Posterior vena cava (tissue), 2 donors: ENCODE measurements at places on chromosomes 4 and X. TPM values are rescaled to one million over a fixed set of nuclear protein-coding genes. Genes with fewer than 3 reads are reported as not detected.

DNA sequence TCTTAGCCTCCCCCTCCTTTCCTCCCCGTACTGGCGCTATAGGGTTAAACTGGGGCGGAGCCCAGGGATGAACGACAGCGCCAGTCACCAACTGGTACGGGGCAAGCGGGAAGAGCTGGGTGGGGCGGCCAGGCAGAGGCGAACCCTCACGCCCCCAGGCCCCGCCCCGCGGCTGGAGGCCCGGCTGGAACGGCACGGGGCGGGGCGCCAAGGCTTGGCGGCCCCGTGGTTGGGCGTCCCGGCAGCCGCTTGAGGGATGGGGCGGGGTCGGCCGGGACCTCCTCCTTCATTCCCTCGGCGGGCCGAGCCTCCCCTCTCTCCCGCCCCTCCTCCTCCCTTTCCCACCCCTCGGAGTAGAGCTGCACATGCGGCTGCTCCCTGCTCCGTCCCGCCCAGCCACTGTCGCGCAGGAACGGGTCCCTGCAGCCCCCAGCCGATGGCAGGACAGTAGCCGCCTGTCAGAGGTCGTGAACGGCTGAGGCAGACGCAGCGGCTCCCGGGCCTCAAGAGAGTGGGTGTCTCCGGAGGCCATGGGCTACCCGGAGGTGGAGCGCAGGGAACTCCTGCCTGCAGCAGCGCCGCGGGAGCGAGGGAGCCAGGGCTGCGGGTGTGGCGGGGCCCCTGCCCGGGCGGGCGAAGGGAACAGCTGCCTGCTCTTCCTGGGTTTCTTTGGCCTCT, at the start of gene EDA:
EDA (plus strand) TSS at position 335 of the 678 bp plus-strand sequence.
- DNase-seq, result peak; percentile 93

GRCh38 chrX:68307769-68308168, 125.5 kb downstream of the OPHN1 start:
- no peak for DNase-seq

Gene REELD1
- total RNA-seq, result not detected

GRCh38 chr4:188536826-188537225, 397.6 kb downstream of the TRIML1 start:
- DNase-seq, result no peak

GRCh38 chr4:80811406-80811805, 219.1 kb upstream of the BMP3 start:
- no peak for DNase-seq

- DNase-seq, result peak; percentile 50
These were observed 13.7 kb downstream of the CTAG1A start for GRCh38 chrX:154598656-154599055.

Gene APBB2
- 55.2 TPM for total RNA-seq

Gene NSG1
- 0.42 TPM for total RNA-seq

Gene SSX4B
- not detected for total RNA-seq

Gene EPHA5
- total RNA-seq, result 1.1 TPM

DNA sequence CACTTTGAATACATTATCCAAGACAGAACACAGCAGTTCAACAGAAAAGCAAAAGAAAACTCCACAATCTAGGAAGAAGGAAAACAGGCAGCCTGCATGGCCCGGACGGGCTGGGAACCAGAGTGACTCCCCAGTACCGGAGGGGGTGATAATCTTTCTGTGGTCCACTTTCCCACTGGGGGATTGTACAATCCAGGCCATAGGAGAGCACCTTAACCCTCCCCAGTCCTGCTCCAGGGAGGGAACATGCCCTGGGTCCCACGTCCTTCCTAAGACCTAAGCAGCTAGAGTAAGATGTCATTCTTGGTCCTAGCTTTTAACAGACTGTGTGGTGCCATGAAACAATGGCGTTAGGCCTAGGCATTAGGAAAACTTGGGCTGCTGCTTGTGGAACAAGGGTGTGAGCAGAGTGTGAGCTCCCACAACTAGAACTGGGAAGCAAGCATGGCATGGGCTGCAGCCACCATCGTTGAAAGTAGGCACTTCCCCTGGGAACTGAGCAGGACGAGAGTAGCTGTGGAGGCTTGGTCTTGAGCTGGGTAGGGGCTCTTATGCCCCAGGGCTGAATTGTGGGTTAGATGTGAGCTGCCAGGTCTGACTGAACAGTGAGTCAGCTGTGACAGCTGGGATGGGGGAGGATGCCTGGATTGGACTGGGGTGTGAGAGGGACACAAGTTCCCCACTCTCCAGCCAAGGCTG, 42.4 kb downstream of the NAT8L start:
- no peak for DNase-seq

DNA sequence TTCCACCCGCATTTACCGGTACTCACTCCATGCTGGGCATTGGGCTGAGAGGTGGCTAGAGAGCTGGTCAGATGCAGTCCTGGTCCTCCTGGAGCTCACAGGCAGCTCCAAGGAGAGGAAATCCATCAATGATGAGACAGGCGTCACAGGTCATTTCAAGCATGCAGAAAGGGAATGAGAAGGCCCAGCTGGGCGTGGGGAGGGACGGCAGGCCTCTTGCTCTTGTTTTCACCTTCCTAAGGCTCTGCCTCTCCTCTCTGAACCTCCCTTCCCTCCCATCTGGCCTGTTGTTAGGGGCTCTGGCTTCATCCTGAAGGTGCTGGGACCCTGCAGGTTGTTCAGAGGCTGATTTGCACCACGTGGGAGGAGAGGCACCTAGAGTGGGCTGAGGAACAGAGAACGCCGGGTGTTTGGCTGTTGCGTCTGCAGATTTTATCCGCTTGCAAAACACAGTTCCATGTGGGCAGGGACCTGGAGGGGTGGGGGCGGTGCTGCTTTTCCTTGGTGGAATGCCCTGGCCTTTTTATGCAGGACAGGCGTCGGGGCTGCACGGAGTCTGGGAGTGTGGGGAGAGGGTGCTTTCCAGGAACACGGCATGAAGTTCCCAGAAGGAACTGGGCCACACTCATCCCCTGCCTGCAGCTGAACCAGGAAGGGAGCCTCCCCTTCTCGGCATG, 81.5 kb upstream of the PSAPL1 start:
- DNase-seq, result no peak

- no peak for DNase-seq
These were observed 61.6 kb upstream of the PRPS1 start for GRCh38 chrX:107566604-107567262.
